Activated T-cell treated with anti-CD3 and anti-CD28 coated beads, Interleukin-2, amount 50 U/mL, for 24 hours (primary cell): ENCODE measurements at places on chromosomes 2 and 18.
A peak's percentile ranks its signal among the peaks of the same experiment; 100 is the strongest.

- DNase-seq: no peak
These were observed 148.9 kb downstream of the RNF152 start for GRCh38 chr18:61743775-61744531.

GRCh38 chr2:64203858-64204632, 59.8 kb upstream of the PELI1 start:
- peak; percentile 67 for DNase-seq

DNA sequence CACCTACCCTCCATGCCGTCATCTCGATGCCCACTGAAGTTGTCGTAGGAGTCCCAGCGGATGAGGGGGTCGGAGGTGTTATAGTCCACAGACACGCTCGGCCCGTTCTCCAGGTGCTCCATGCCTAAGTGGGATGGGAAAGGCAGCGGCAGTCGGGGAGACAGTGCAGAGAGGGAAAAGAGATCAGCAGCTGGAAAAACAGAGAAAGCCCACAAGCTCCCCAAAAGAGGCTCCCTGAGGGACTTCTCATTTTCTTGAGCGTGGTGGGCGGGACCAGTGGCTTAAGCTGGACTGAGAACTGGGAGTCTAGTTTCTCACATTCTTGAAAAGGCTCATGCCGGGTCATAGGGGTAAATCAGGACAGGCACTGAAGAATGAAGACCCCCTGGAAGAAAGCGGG, 121.9 kb downstream of the TNS1 start:
- no peak for DNase-seq

DNA sequence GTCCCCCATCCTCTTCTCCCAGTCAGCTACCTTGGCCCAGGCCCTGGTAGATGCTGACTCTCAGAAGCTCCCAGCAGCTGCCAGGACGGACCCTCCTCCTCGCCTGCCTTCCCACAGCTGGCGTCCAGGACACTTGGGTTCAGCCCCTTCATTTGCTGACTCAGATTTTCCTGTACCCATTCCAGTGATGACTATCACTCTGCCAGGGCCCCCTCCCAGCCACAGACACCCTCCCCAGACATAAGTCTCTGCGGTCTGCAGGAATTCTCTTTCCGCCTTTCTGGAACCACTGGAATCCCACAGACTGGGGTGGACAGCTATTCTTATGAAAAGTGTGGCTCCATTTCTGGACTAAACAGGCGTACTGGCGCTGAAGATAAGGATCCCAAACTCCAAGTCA, 260.3 kb upstream of the EPAS1 start:
- no peak for DNase-seq

- DNase-seq: no peak
These were observed 183.3 kb upstream of the HDAC4 start for GRCh38 chr2:239583879-239584859.

- peak; percentile 72 for DNase-seq
These were observed 202.6 kb downstream of the TGIF1 start for GRCh38 chr18:3652380-3653262.

GRCh38 chr18:50944245-50944932, 23.5 kb upstream of the ELAC1 start:
- DNase-seq: no peak

- DNase-seq: no peak
These were observed 17.8 kb downstream of the RNF144A start for GRCh38 chr2:6934758-6935651.

GRCh38 chr2:15634846-15635490, 43.3 kb downstream of the DDX1 start:
- no peak for DNase-seq
